ENCODE measurements at places on chromosomes 1 and 21.

GRCh38 chr1:200673952-200674823 is 4.5 kb upstream of the DDX59 start:
- DNase-seq: peak; percentile 48

DNA sequence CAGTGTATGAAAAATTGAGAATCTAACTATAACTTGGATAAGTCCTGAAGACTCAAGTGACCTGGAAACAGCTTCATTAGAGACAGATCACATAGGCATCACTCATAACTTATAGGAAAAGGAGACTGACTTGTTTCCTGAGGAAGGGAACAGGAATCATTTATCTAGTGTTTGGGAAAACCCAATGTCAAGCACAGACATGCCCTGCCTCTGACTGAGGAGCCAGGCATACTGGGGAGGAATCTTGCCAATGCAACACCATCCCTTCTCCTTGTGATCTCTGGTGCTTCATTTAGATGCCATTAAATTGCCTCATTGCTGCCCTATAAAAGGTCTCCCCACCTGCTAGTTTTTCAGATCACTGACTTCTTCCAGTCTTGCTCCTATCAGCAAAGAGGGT is 10.3 kb downstream of the LCE4A start:
- no peak for DNase-seq

GRCh38 chr1:69976896-69977295 is 228.5 kb downstream of the LRRC40 start:
- no peak for DNase-seq

- DNase-seq: no peak
Measured at GRCh38 chr1:3940081-3940753, 40.1 kb upstream of the C1orf174 start.

DNA sequence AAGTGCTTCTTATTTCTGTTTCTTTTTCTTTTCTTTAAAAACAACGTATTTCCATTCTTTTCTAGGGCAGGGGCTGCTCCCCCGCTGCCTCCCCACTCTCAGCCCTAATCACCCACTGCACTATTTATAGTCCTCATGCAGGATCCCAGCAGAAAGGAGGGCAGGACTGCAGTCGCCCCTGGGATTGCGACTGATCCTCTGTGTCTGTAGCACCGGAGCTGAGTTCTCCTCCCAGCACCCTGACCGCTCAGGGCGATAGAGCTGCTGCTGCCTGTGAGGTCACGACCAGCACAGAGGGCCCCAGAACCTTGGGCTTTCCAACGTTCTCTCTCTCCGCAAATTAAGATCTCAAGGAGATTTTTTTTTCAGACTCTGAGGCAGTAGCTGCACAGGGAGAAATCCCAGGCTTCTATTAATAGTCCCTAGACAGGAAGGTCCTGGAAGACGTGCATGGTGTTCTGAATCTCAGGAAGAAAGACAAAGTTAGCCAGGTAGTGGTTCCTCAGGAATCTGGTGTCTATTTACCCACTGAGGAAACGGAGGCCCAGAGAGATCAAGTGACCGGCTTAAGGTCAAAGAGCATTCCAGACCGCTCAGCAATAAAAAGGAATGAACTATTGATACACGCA is 46.8 kb downstream of the PRAMEF20 start:
- DNase-seq: no peak

- DNase-seq: no peak
Measured at GRCh38 chr1:168842916-168843315, 113.9 kb upstream of the DPT start.

GRCh38 chr1:92376345-92376744 is 77.5 kb downstream of the RPAP2 start:
- DNase-seq: no peak

GRCh38 chr1:229666585-229666984 is 40.5 kb downstream of the URB2 start:
- DNase-seq: no peak
